Heart left ventricle (tissue), 16 donors: ENCODE measurements at places on chromosomes 4 and X. TPM values are rescaled to one million over a fixed set of nuclear protein-coding genes. Genes with fewer than 3 reads are reported as not detected.

The KIT gene
- polyA plus RNA-seq: 0.75 TPM

The ABCG2 gene
- 0.27 TPM for polyA plus RNA-seq

The TMSB15C gene
- polyA plus RNA-seq: 0.08 TPM

The CYLC1 gene
- polyA plus RNA-seq: not detected

GRCh38 chr4:29966386-29966785, 753.8 kb upstream of the PCDH7 start:
- DNase-seq: no peak

DNA sequence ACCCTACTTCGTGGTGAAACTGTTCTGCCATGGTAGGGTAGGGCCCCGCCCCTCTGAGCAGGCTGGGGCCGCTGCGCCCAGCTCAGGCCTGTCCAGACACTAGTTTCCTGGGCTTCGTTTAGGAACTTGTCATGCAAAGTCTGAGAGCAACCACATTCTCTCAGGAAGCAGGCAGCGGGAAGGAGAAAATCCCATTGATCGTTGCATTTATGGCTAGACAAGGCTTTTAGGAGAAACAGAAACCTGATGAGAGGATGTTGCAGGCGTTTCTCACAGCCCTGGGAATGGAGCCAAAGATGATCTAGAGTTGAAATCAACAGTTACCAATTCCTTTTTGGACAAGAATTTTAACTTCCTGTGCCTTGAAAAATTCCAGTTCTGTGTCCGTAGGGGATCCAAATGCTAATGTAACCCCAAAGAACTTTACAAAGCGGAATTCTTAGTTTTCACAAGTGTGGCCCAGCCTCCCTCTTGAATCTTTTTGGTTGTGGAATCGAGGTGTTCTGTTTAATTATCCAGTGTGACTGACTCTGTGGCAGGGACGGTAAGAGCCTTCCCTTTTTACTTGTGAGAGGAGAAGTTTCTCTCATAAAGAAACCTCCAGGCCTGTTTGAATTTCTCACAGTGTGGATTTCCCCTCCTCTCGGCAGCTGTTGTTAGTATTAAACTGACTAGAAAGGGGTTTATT, 4.5 kb upstream of the CXCL9 start:
- peak; percentile 36 for DNase-seq

DNA sequence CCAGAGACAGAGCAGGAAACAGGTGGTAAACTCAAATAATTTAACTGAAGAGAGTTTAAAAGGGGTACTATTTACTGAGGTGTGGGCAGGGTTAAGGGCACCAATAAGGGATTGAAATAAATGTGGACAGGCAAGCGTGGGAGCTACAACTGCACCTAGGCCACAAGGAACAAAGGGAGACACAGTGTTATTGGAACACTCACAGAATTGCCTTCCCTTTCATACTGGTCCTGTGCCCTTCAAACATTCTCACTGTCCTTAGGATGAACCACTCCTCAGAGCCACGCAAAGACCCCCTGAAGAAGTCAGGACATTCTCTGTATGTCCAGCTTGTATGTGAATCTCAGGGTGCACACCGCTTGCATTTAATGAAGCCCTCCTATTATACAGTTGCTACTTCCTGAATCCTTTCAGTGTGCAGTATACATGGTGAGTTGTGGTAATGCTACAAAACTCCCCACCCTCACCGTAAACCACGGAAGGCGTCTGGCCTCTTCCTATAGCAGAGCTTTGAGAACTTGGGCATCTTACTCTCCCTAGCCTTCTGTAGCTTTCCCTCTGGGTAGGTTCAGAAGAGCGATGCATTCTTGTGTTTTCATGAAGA, 9.6 kb upstream of the MRPL1 start:
- no peak for DNase-seq

- no peak for DNase-seq
Measured at GRCh38 chrX:5458300-5458842, 770.3 kb downstream of the NLGN4X start.

DNA sequence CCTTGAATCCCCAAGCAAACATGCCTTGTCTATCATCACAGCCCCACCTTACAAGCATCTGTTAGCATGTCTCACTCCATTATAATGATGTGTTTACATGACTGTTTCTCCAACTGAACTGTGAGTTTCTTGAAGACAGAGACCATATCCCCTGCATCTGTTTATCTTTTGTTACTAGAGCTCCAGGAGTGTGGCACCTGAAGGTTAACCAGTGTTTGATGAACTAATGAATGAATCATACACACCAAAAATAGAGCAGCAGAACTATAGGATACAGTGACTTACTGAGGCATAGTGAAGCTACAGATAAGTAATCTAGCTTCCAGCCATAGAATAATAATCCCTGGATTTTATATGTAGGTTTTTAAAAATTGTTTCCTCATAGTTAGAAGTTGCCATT, 331.0 kb downstream of the PCDH7 start:
- no peak for DNase-seq
